Left renal pelvis (tissue), 4 donors: ENCODE measurements at places on chromosomes 2 and 18. TPM values are rescaled to one million over a fixed set of nuclear protein-coding genes. Genes with fewer than 3 reads are reported as not detected.

GRCh38 chr2:192357217-192357616 lies 162.5 kb upstream of the TMEFF2 start:
- DNase-seq: no peak

- DNase-seq: no peak
Observed at GRCh38 chr2:218471982-218472381, 53.1 kb downstream of the VIL1 start.

DNA sequence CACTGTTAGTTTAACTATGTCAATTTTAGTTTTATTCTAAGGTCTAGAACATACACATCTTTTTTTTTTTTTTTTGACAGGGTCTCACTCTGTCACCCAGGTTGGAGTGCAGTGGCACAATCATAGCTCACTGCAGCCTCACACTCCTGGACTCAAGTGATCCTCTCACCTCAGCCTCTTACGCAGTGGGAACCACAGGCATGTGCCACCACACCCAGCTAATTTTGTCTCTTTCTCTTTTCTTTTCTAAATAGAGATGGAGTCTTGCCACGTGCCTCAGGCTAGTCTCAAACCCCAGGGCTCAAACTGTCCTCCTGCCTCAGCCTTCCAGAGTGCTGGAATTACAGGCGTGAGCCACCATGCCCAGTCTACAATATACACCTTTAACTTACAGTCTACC lies 69.5 kb upstream of the CHRNA1 start:
- DNase-seq: no peak

DNA sequence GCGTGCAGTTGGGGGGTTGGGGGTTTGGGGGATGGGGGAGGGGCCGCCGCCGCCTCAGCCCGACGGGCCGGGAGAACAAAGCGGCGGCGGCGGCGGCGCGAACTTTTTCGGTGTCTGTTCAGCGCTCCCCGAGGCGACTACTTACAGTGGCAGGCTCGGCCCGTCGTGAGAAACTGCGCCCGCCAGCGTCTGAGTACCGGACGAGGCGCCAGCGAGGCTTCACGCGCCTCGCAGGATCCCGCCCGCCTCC lies 172 bp downstream of the PRKD3 start:
- DNase-seq: peak; percentile 60

DNA sequence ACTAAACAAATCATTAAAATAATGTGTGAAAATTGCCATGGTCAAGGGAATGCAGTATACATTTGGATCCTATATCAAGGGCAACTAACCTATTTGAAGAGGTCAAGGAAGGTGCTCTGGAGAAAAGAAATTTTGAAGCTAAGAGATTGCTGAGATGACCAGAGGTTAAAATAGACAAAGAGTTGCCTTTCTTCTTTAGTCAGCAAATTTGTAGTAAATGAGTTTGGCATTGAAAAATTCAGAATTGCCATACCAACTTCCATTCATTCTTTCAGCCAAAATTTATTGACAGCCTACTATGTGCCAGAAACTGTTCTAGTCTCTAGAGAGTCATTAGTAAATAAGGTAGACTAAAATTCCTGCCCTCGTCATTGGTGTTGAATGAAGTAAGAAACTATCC lies 396.2 kb downstream of the BCL11A start:
- DNase-seq: no peak

- no peak for DNase-seq
Observed at GRCh38 chr2:36562973-36563532, 34.9 kb downstream of the FEZ2 start.

- no peak for DNase-seq
Observed at GRCh38 chr18:36012891-36013290, 40.4 kb downstream of the RMP24 start.

Gene NYAP2
- not detected for polyA plus RNA-seq

Gene SLC4A5
- 2.5 TPM for polyA plus RNA-seq
